ENCODE measurements at places on chromosomes 5 and 9.

DNA sequence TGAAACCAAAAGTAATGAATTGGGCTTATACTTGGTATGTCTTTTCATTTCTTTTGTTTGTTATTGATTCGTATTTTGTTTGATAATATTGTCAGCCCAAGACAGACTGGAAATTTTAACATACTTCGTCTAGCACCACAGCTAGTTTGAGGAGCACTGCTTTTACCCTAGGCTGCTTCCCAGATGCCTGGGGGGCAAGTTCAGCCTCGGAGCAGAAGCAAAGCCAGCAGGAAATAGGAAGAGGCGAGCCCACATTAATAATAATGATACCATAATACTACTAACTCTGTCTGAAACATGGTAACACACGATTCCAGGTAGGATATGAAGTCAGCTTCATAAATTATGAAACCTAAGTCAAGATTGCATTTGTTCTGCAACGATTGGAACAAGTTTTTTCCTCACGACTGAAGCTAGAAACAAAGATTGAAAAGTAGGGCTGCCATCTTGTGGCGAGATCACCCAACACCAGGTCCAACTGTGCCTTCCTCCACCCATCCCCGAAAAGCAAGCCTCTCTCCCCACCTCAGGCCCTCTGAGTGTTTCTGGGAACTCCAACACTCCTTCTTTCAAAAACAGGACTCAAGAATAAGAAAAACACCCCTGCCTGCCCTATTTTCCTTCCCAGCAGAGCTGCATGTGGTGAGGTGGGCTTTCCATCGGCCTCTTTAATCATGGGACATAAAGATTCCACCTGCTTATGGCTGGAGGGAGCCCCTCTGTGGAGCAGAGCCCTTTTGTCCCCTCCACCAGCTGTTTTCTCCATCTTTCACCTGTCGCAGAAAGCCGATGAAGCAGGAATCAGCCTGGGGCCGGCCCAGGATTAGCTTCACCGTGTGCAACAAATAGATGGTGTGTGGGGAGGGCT, 236.4 kb downstream of the CAAP1 start:
- DNase-seq = no peak

DNA sequence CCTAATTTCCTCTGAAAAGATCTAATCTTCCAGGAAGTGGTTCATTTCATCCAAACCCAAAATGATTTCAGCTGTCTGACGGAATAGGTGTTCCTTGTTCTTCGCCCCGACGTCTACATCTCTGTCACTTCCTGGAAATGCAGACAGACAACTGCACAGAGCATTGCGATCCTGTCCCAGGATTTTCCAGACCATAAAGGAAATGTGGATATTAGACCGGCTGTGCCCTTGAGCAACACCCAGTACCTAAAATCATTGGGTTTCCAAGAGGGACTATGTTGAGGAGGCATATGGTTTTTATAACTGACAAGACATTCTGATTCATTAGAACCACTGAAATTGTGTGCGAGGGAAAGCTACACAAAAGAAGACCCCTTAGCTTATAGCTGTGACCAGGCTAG, 74.2 kb downstream of the MSX2 start:
- no peak for DNase-seq

- DNase-seq = no peak
These were observed 88.6 kb downstream of the GNAQ start for GRCh38 chr9:77943057-77943456.

DNA sequence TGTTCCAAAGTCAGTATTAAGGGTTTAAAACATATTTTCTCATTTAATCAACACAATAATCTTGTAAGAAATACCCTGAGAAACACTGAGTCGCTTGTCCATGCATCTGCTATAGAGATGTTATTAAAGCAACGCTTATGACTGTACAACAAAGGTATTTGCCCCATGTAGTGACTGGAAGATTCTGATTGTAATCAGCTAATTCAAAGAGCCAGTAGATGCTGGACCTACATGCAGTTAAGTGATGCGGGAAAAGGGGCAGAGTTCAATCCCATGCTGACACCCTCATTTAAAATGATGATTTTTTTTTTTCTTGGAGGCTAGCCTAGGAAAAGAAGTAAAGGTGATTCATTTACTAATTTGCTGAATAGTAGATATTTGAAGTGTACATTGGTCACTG, 149.3 kb upstream of the MTAP start:
- DNase-seq = no peak

DNA sequence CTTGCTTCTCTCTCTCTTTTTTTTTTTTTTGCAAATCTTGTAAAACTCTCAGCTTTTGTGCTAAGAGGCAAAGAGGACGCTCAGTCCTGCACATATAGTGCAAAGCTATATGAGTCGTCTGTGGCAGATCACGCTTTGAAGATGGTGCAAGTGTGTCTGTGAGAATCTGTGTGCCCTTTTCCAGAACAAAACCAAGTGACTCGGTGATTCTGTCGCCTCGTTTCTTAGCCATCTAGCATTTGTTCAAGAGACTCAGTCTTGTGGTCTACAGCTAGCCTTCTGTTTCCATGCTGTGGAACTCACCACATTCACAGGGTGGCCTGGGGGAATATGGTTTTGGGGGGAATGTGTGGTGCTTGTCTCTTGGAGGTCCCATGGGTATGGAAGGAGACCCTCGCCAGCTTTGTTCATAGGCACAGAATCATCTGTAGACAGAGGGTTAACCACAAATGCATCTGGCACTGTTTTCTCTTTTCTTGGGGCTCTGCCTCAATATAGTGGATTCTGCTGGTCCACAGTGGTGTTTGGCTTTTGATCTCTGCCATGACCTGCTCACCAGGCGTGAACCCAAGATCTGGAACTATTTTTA, 82.1 kb downstream of the C9orf152 start:
- no peak for DNase-seq

DNA sequence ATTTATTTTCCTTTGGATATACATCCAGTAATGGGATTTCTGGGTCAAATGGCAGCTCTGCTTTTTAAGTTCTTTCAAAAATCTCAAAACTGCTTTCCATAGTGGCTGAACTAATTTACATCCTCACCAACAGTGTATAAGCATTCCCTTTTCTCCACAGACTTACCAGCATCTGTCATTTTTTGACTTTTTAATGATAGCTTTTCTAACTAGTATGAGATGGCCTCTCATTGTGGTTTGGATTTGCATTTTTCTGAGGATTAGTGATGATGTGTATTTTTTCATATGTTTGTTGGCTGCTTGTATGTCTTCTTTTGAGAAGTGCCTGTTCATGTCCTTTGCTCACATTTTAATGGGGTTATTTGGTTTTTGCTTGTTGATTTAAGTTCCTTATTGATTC, 90.0 kb upstream of the HMHB1 start:
- DNase-seq = no peak

- DNase-seq = no peak
These were observed 15.0 kb downstream of the HMHB1 start for GRCh38 chr5:143826951-143827444.
